ENCODE measurements at places on chromosomes 16 and 17. TPM values are rescaled to one million over a fixed set of nuclear protein-coding genes. Genes with fewer than 3 reads are reported as not detected.

Gene SEPTIN12
- total RNA-seq = not detected

Gene SMIM36
- not detected for total RNA-seq

Gene KRTAP9-2
- not detected for total RNA-seq

Gene NACA2
- 0.43 TPM for total RNA-seq

Gene AIPL1
- total RNA-seq = not detected

Gene KRTAP4-3
- not detected for total RNA-seq

Gene MYO15A
- total RNA-seq = 0.55 TPM

All from activated naive CD4-positive, alpha-beta T cell treated with anti-CD3 and anti-CD28 coated beads, Interleukin-2, amount 10 ng/mL, durations not matched to agents 5 hours and 36 hours (primary cell).